ENCODE measurements at places on chromosomes 6 and 20.

DNA sequence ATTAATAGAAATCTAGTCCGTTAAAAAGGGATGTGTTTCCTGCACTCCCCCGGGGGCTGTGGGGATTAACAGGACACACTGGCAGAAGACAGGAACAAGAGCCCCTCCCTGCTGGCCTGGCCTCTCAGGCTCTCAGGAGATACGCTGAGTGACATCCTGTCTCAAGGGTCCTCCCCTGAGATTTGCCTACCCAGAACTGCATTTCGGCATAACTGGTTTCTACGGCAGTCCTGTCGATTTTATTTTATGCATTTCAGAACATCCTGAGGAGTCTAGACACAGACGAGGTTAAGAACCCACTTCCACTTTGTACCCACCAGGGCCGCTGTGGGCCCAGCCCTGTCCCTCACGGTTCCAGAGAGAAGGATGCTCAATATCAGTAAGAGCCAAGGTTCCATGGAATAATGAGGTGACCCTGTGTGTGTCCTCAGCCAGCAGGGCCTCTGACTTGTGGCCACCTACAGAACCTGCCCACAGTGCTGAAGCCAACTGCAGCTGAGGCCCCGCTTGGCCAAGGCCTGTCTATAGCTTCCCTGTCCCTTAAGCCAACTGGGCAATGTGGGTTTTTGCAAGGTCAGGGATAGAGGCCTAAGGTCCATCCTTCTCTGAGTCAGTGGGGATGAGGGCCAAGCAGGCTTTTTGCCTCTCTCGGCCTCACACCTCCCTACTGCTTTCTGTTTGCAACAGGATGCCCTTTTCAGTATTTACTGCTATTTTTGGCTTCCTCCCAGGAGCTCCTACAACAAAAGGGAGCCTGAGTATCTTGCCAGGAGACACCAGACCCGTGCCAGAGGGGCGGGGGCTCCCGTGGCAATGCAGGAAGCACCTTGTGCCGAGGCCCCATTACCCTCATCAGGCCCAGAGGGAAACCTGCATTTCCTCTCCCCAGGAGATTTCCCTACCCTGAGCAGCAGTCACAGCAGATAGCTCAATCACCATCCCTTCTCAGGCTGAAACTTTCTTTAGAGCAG, 14.7 kb downstream of the UQCC2 start:
- DNase-seq, result no peak

DNA sequence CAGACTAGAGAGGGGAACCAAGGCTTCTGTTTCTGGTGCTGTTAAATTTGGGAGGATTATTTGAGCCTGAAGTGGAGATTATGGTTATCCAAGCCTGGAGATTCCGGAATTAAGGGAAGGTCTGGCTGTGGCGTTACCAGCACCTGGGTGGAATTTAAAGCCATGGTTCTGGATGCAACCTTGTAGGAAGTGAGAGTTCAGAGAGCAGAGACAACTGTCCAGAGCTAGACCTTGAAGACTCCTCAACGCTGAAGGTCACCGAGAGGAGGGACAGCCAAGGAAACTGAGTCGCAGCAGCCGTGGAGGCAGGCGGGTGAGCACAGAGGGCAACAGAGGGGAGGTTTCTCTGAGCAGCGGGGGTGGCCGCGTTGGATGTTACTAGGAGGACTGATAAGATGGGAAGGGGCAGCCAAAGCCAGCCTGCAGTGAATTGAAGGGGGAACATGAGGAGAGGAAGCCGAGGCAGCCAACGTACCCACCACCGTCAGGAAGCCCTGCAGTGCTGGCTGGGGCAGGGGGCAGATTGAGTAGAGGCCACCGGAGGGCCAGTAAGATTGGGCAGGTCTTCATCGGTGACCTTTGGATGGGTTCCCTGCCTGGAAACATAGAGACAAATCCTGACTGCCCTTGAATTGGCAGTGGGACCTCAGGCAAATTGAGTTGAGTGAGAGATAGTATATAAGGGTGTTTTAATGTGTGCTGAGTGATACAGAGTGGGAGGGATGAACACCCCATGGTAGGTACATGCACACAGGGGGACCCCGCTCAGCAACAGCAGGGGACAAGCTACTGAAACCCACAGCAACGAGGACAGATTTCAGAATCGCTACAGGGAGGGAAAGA, 90.3 kb downstream of the SNX5 start:
- DNase-seq, result no peak

- no peak for DNase-seq
Observed at GRCh38 chr20:1215386-1216170, 10.3 kb upstream of the RAD21L1 start.

GRCh38 chr6:158782432-158783166, 36.6 kb downstream of the EZR start:
- DNase-seq, result no peak

DNA sequence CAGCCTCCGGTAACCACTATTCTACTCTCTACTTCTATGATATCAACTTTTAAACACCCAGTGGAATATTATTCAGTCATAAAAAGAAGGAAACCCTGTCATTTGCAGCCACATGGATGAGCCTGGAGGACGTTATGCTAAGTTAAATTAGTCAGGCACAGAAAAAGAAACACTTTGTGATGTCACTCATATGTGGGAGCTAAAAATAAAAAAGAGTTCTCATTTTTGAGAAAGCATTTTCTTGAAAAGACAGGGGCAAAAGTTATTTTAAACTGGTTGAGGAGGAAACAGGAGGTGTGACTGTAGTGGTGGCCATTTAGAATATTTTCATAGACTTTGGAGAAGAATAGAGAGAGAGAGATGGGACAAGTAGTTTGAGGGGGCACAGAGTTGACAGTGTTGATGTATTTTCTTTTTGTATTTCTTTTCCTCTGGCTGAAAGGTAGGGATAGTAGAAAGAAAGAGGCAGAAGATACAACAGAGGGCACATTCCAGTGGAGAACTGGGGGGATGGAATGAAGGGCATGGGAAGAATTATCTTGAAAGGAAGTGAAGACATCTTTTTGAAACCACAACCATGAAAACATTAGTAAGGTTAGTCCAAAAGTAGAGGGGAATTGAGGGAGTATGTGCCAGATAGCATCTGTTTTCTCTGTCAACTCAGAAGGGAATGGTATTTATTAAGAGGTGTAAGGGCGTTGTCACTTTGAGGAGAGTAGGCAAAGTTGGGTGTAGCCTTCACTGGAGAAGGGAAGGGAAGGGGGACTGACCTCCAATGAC, 181.3 kb upstream of the GMDS start:
- DNase-seq, result no peak

- no peak for DNase-seq
Observed at GRCh38 chr6:127073222-127073621, 45.2 kb upstream of the RSPO3 start.

GRCh38 chr6:47804821-47805220, 23.0 kb downstream of the OPN5 start:
- no peak for DNase-seq

GRCh38 chr6:144216668-144217218, 66.4 kb downstream of the STX11 start:
- DNase-seq, result peak; percentile 48

DNA sequence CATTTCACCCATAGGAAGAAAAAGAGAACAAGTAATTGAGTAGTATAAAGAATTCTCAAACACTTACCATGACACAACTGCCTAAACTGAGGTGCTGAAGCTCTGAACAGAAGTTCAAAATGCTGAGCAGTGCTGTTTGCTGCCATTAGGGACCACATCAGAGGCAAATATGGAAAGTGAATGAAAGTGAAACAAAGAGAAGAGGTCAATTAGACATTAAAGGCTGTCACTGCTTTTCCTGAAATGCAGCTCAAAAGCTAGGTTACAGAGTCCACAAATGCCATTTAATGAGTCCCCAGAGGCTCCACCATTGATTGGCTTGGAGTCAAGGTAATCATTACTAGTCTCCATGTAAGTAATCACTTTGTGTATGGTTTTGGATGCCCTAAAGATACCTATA, 46.1 kb downstream of the POU3F2 start:
- no peak for DNase-seq

DNA sequence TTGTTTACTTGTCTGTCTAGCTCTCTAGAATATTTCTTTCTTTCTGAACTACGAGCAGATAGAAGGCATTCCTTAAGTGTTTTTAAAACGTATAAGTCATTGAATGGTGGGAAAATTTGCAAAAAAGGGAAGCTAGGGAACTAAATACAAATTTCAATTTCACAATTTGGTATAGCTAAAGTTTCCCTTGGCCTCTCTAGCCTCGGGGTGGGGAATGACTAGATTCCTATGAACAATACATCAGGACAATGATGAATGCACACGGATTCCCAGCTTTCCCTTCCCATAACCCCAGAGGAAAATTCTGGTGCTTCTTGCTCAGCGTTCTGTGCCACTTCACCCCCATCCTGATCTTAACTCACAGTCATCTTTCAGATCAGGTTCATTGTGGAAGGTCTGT, 113.3 kb upstream of the ASF1A start:
- no peak for DNase-seq

- no peak for DNase-seq
Observed at GRCh38 chr20:38293491-38294065, 10.4 kb upstream of the BPI start.

- no peak for DNase-seq
Observed at GRCh38 chr6:56370561-56371211, 123.3 kb upstream of the COL21A1 start.

DNA sequence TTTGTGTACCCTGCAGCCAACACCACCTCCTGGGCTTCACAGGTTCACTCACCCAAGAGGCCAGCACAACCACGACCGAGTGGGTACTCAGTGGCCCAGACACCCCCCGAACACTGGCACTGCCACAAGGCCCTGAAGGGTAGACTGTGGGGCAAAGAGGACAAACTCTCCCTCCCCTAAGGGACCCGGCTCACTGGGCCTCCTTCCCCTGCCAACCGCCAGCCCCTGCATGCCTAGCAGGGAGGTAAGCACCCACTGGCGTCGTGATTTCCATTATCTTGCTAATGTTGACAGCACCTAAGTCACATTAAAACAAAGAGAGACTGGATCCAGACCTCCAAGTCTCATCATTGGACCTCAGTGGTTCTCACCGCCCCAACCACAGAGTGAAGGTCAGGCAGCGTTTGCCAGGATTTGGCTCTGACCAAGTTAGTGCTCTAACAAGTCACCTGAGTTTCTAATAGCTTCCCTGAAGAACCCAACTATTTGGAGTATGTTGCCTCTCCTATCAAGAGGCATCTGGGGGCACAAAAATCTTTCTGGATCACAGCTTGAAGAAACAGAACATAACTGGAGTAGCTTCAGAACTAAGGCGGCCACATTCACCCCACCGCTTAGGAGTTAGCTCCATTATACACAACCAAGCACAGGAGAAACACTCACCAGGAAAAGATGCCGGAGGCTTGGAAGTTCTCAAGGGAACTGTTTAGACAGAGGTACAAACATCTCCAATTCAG, 14.0 kb upstream of the APMAP start:
- DNase-seq, result no peak

DNA sequence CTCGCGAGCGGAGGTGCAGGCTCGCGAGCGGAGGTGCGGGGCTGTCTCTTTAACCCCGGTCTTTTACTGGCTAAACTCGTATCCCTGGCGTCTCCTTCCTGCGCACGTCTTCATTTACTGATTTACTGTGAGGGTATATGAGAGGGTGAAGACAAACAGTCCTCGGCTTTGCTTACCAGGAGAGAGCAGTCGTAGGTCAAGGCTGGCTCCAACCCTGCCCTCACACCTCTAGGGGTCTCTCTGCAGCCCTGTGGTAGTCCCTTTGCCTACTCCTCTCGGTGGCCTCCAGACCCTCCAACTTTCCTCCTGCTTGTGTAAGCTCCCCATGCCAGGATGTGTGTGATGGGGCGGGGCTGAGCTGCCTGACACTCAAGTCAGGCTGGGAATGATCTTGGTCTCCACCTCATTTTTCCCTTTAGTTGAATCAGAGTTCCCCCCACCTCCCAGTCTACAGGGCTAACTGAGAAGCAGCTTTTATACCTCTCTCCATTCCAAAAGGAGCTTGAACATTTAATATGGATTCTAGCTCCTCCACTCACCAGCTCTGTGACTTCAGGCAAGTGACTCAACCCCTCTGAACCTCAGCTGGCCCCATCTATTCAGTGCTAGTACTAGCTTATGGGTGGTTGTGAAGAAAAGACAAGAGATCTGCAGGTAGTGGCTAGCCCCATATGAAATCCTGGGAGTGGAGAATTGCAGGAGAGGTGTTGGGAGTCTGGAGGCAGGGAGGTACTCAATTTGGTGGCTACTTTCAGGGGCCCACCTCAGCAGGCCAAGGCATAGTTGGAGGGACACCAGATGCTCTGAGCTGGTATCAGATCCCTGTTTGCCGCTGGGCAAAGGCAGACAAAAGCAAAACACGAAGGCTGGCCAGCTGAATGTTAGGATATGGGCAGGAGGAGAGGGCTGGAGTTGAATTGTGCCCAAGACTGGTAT, 902 bp downstream of the SLC29A1 start:
- peak; percentile 70 for DNase-seq

DNA sequence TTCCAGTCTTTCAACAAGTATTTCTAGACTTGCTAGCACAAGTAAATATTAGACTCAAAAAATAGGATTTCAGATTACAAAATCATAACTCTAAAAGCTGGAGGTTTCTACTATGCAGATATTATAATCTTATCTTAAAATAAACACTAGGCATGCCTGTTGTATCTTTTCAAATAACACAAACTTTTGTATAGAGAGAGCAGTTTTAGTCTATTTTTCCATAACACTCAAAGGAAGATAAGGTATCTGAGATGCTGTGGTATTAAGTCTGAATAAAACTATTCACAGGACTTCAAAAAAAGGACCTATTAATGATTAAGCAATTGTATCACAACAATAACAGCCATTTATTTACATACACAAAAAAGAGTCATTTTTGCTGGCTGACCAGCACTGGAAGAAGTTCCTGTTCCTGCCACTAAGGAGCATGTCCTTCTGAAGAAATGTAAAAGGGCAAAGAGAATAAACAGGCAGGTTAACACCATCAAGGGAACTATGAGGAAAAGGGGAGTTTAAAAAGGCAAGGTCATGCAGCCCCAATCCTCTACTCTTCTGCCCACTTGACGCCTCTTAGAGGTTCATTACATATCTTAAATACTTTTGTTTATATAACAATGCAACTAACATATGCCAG, 39.4 kb downstream of the REPS1 start:
- no peak for DNase-seq

DNA sequence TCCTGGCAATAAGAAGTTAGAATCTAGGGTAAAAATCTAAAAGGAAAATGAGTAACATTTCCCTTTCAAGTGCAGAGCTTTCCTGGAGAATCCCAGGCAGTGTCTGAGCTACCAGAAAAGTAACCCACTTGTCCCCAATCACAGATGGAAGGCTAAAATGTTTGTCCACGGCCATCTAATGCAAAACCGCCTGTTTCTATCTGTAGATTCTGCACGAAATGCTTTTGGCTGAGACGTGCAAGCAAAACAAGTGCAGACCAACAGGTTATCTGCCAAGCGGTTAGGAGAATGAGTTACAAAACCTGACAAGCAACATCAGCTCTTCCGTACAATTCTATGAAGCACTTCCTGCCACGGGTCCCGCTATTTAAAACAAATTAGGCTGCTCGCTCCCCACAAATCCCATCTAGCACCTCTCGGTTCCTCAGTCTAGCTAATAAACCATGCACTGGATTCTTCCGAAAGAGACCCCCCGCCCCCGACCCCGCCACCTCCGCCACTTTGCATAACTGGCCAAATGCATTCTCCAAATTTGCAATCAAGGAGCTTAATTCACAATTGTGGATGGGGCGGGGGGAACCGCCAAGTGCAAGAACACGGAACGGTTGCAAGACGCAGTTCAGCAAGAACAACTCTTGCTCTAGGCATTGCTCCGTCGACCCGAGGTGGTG, 1.4 kb downstream of the ELOVL5 start:
- no peak for DNase-seq

Data from 8988T (cell line).